ENCODE measurements at places on chromosomes 3 and 15. TPM values are rescaled to one million over a fixed set of nuclear protein-coding genes. Genes with fewer than 3 reads are reported as not detected.

Gene GHRL
- 5.4 TPM for polyA plus RNA-seq

Gene SENP8
- 6.6 TPM for polyA plus RNA-seq

Gene ZXDC
- polyA plus RNA-seq = 45.9 TPM

DNA sequence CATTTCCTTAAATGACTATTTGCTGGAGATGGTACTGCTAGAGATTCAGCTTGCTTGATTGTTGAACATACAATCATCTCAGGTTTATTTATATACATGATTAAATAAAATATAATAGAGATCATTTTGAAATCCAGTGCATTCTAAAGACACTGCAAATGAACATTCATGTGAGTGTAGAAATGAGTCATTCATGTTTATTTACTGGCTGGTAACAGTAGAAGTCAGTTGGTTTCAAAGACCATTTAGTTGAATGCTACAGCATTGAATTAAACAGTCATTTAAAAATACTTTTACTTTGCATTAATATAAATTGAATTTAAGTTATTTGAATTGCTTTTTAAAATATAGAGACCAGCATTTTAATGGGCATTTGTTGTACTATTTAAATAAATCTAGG lies 551.9 kb upstream of the GOLIM4 start:
- no peak for DNase-seq

GRCh38 chr3:12490547-12490946 lies 6.3 kb downstream of the TSEN2 start:
- DNase-seq = no peak

DNA sequence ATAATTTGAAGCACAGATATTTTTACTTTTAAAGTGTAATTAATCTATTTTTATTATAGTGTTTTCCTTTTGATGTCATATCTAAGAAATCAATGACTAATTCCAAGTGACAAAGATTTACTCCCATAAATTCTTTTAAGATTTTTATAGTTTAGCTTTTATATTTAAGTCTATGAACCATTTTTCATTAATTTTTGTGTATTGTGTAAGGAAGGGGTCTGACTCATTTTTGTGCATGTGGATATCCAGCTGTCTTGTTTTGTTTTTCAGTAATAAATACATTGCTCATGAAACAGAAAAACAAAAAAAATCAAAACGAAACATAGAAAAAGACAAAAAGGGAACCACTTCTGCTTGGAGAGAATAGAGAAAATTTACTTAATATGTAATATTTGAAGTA lies 145.1 kb downstream of the EPHA6 start:
- no peak for DNase-seq

GRCh38 chr3:106842151-106842550 lies 535.1 kb upstream of the CCDC54 start:
- DNase-seq = no peak

DNA sequence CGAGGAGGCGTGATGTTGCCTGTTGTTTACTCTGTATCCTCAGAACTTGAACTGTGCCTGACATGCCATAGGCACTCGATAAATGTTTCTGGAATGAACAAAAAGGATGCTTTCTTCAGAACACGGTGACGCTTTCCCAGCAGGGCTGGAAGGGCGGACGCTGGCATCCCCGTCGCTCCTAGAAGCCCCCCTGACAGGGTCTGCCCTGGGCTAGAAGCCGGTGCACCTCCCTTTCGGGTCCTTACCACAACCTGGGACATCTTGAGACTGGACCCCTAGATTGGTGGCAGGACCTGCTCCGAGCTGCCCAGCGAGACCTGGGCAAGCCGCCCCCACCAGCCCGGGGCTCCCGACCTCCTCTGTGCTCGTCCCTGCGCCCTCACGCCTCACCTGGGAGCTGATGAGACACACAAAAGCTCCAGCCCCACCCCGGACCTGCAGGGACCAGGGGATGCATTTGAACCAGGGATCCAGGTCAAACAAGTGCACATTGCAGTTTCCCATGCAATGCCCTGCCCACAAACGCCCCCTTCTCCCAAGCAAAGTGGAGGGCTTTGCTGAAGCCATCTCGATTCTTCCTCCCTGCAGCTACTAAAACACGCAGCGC lies 131.2 kb upstream of the MEF2A start:
- no peak for DNase-seq

Measured in renal pelvis (tissue), 12 donors.